ENCODE measurements at places on chromosomes 16 and 17.

DNA sequence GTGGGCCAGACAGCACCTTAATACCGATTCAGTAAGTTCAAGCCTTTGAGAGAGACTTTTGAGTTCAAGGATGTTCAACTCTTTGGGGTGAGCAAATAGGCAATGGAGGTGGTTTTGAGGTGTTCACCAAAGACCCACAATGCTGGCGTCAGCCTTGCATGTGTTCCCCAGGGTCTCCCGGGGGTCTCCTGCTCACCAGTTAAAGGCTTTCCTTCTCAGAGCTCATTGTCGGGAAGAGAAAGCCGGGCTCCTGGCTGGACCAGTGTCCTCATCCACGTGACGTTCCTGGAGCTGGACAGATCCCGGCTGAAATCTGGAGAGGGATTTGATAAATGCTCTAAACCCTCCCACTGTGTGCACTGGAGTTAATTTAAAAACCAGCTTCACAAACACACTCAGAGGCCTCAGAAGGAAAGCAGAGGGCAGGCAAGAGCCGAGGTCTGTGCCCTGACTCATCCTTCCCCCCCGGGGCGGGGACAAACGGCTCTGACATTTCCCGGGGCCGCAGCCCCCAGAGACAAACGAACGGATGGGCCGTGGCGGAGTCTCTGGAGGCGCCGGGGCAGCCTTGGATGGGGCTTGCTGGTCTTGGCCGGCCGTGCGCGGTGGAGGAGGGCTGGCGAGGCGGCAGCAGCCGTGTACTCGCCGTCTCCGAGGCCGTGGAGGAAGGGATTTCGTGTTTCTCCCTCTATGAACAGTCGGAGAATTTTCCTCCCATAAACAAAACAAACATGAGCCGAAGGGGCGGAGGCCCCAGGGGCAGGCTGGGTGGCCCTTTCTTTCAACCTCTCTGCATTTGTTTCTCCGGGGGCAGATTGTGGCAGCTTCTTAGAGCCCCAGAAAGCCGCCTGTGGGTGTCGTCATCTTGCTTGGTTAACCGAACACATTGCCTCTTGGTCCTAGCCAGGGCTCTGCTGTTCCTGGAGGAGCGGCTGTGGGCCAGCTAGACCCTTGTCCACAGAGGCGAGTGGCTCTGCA lies 94.2 kb downstream of the NTN1 start:
- no peak for DNase-seq

GRCh38 chr16:31130336-31130891 lies 5.1 kb downstream of the PRSS8 start:
- DNase-seq, result no peak

- DNase-seq, result no peak
Measured at GRCh38 chr17:15516150-15516549, 47.1 kb downstream of the TVP23C start.

GRCh38 chr17:42531455-42532354 lies 4.3 kb upstream of the NAGLU start:
- DNase-seq, result peak; percentile 50

DNA sequence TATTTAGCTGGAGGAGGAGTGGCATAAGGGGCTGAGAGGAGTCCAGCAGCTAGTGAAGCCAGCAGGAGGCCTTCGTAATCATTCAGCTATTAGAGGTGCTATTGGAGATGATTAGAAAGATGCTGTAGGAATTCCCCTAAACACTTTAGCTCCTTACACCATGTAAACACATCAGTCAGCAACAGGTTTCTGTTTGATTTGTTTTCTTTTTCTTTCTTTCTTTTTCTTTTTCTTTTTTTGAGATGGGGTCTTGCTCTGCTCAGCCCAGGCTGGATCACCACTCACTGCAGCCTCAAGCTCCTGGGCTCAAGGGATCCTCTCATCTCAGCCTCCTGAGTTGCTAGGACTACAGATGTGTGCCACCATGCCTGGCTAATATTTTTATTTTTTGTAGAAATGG lies 10.6 kb upstream of the SEPHS2 start:
- DNase-seq, result no peak

DNA sequence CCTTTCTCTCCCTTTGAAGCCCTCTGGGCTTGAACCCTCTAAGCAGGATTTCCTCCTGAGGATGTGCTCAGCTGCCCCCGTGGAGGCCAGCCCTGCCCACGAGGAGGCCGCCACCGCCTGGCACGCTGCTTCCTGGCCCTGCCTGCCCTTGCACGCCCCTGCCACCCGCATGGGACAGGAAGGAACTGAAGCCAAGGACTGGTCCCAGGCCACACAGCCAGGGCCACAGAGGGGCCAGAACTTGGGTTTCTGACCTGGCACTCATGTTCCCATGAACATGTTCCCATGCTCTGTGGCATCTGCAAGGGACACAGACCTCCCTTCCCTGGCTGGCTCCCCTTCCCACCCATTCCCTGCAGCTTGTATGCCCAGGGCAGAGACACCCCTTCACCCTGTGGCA lies 24.1 kb upstream of the MTSS2 start:
- no peak for DNase-seq

GRCh38 chr16:87319011-87319410 lies 1.8 kb upstream of the C16orf95 start:
- DNase-seq, result no peak

GRCh38 chr17:41782142-41782541 lies 4.4 kb downstream of the JUP start:
- DNase-seq, result no peak

Data from activated T-helper 1 cell treated with anti-CD3 and anti-CD28 coated beads, Interleukin-2, amount 50 U/mL, for 16 hours (primary cell).